ENCODE measurements at places on chromosomes 1 and 21. TPM values are rescaled to one million over a fixed set of nuclear protein-coding genes. Genes with fewer than 3 reads are reported as not detected.

GRCh38 chr1:162689745-162690671 is 57.7 kb downstream of the DDR2 start:
- H3K4me3 ChIP-seq = no peak overlapping the region
- H3K27ac ChIP-seq = peak overlapping the region; percentile 79
- no peaks in the 10 kb centered on the region for H3K27me3 ChIP-seq
- H3K36me3 ChIP-seq = no peaks in the 10 kb centered on the region
- H3K4me1 ChIP-seq = peaks cover 67% of the 10 kb centered on the region
- no peak for DNase-seq

DNA sequence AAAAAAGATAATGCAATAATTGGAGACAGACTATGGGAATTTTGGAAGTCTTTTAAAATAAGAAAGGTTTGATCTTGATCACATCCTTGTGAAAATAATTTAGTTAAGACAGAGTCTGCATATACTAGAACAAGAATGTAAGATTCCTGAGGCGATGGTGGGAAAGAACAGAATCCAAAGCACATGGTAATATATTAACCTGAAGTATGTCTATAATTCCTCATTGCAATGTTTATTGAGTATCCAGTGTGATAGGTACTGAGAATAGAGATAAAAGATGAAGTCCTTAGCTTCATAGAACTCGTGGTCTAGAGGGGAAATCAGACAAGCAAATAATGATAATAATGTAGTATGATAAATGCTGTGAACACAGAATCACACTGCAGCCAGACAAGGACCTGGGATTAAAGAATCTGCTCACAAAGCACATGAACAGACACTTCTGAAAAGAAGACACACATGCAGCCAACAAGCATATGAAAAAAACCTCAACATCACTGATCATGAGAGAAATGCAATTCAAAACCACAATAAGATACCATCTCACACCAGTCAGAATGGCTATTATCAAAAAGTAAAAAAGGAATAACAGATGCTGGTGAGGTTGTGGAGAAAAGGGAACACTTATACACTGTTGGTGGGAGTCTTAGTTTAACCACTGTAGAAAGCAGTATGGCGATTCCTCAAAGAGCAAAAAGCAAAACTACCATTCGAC is 6.9 kb upstream of the ANGPTL3 start:
- DNase-seq = no peak
- H3K36me3 ChIP-seq = peaks cover 15% of the 10 kb centered on the region
- H3K27ac ChIP-seq = no peak overlapping the region
- peaks cover 6% of the 10 kb centered on the region for H3K4me1 ChIP-seq

DNA sequence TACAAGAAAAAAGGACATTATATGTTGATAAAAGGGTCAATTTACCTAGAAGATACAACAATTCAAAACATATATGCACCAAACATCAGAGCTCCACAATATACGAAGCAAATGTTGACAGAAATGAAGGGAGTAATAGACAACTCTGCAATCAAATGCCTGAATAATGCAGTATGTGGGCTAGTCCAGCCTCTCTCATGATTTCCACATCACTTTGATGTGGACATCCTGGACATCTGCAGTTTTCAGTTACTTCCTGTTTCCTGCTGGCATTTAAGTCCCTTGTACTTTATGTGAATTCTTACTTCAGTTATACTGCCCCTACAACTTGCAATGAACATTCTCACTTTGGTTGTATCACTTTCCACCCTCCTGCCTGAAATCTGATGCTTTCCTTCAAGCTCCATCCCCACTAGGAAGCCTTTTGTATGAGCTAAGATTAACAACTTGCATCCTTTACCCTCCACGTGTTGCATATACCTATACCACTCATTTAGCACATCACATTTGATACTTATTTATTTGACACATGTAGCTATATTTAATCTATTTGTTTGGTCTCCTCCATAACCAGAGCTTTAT is 36.7 kb downstream of the DISC1 start:
- H3K27ac ChIP-seq = no peak overlapping the region
- no peak overlapping the region for H3K4me3 ChIP-seq
- DNase-seq = peak; percentile 12
- no peaks in the 10 kb centered on the region for H3K27me3 ChIP-seq

DNA sequence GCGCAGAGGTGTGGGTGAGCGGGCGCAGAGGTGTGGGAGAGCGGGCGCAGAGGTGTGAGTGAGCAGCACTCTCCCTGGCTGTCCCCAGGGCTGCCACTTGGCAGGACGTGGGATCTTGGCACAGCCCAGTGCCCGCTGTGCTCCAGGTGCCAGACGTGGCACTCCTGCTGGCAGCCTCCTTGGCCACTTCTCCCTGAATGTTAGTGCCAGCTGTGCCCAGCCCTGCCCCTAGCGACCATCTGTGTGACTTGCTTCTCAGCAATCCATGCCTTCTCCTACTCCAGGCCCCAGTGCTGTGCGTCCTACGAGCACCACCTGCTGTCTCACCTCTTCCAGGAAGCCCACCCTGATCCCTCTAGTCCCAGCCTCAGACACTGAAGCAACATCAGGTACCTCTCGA is 30.5 kb downstream of the KRTAP10-1 start:
- no peak overlapping the region for H3K4me3 ChIP-seq
- H3K27ac ChIP-seq = no peak overlapping the region
- peaks cover 7% of the 10 kb centered on the region for H3K4me1 ChIP-seq
- no peaks in the 10 kb centered on the region for H3K27me3 ChIP-seq
- DNase-seq = peak; percentile 93

Gene AKNAD1
- not detected for polyA plus RNA-seq

Gene STUM
- polyA plus RNA-seq = 1.2 TPM

Gene LCE1B
- polyA plus RNA-seq = not detected

DNA sequence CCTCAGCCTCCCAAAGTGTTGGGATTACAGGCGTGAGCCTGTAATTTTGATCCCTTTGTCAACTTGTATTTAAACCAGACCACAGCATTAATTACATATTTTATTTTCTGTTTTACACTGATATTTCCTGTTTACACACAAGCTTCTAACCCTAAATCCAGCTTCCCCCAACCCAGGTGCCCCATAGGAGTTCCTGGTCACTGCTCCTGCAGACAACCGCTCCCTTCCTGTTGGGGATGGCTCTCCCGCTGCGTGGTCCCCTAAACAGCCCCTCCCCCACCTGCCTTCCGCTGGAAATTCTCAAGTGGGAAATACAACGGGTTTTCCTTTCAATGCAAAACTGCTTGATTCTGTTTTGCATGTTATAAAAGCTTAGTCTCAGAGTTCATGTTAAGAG is 3.7 kb downstream of the CSTB start:
- DNase-seq = no peak
- peaks cover 23% of the 10 kb centered on the region for H3K4me1 ChIP-seq
- no peaks in the 10 kb centered on the region for H3K27me3 ChIP-seq
- peaks cover 21% of the 10 kb centered on the region for H3K36me3 ChIP-seq

DNA sequence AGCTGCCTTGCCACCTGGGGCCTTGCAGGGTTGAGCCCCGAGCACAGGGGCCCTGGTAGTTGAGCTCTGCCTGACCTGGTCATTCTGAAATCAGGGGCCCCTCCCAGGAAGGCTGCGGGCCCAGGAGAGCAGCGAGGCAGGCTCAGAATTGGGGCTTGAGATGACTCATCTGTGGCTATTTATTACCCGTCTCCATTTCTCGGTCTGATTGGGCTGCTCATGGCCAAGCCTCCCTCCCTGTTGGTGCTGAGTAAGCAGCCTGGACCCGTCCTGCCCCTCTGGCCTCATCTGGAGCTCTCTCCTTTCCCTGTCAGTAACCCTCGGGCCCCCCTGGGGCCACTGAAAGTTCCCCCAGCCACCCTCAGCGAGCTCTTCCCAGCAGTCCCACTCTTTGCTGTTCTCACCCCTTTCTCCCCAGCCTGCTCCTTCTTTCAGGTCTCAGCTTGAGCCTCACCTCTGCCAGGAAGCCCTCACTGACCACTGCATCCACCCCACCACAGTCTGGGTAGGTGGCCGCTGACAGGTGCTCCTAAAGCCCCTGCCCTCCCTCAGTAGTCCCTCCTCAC is 11.0 kb upstream of the TNFRSF8 start:
- H3K4me1 ChIP-seq = no peaks in the 10 kb centered on the region
- H3K4me3 ChIP-seq = no peak overlapping the region
- H3K36me3 ChIP-seq = no peaks in the 10 kb centered on the region
- H3K27me3 ChIP-seq = no peaks in the 10 kb centered on the region
- H3K27ac ChIP-seq = no peak overlapping the region

DNA sequence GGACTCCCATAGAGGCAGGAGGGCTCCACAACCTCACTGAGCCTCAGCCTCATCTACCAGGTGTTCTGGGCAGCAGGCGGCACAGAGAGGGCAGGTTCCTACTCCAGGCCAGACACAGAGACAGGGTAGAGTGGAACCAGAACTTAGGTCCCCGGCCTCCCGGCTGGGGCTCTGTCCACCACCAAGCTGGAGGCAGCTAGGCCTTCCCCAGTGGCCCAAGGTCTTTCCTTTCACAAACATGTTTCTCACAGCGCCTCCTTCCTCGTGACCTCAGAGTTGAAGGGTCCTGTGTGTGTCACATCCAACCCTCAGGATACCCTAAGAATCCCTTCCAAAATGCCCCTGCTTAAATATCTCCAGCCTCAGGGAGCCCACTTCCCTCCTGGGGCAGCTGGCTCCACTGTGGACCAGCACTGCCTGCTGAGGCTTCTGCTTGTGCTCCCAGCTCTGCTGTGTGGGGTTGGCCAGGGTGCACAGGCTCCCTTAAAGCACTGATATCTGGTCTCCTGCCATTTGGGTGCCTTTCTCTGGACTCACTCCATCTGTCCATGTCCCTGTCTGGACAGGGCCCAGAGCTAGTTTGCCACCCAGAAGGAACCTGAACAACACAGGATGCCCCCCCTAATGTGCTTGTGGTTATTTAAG is 33.2 kb upstream of the MAGOH start:
- H3K27ac ChIP-seq = no peak overlapping the region
- no peaks in the 10 kb centered on the region for H3K4me1 ChIP-seq
- no peak for DNase-seq
- no peaks in the 10 kb centered on the region for H3K27me3 ChIP-seq
- H3K36me3 ChIP-seq = no peaks in the 10 kb centered on the region

Gene MEX3A
- polyA plus RNA-seq = 1.1 TPM

- no peak overlapping the region for H3K4me3 ChIP-seq
- H3K27ac ChIP-seq = peak overlapping the region; percentile 50
- H3K27me3 ChIP-seq = no peaks in the 10 kb centered on the region
- H3K4me1 ChIP-seq = no peaks in the 10 kb centered on the region
Observed at GRCh38 chr1:115251856-115252255, 86.2 kb downstream of the NGF start.
